ENCODE measurements at places on chromosomes 5 and 9.

GRCh38 chr9:27108981-27109541 lies at the start of gene TEK:
Gene TEK, plus strand, starts transcription at chr9:27109225. Its CDS starts 366 bp downstream, at chr9:27109591.
- DNase-seq: no peak

- no peak for DNase-seq
Measured at GRCh38 chr5:170722316-170722715, 61.2 kb upstream of the GABRP start.

GRCh38 chr5:143588933-143589662 lies 185.6 kb upstream of the NR3C1 start:
- DNase-seq: no peak

DNA sequence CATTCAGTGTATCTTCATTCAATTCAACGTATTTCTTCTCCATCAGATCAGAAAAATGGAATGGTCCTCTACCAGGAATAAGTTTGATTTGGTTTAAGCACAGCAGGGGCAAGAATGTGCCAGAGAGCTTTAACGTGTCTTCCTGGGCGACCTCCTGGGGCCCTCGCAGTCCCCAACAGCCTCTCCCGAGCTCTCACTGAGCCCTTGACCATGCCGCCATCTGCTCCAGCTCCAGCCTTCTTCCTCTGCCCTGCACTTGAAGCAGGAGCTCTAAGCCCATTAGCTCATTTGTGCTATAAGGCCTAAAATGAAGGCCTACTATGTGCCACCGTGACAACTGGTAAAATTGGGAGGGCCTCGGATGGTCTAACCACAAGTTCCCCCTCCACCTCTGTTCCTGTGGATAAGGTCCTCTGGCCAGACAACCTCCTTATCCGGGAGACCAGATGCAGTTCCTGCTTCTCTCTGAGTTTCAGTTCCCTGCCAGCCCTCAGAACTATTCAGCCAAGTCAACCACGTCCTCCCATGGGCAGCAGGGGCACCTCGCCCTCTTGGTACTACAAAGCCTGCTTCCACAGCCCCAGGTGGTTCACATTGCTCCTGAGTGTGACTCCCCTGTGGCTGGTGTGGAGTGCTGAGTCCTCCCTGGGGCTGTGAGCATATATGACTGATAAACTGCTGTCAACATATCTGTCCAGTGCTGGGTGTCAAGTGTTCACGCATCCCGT lies 35.8 kb downstream of the C5orf15 start:
- no peak for DNase-seq

DNA sequence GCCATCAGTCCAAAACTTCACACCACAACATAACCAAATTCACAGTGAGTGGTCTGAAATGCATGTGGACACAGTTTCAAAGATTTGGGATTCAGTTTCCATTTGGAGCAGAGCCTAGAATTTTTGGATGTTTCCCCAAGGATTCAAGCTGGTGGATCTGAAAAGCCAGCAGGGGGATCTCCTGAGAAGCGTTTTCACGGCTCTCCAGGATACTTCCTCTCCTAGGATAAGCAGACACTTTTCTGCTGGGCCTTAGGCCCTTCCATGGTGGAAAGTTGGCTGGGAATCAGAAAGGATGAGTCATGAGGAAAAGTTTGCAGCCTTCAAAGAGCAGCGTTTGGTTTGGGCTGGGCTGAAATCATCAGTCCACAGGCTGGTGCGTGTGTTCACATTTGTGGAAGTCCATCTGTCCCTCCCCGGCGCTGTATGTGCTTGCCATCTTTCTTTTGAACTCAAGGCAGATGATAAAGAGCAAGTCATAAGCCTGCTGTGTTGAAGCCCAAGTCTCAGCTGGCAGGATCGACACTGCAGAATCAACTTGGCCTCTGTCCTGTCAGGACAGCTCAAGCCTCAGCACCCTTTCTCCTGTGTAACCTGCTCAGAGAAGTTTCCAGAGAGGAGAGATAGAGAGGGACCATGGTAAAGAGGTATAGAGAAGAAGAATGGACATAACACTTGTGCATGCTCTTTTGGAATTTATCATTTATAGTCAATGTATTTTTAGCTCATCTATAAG lies 152.6 kb upstream of the MSX2 start:
- DNase-seq: no peak

GRCh38 chr5:124402144-124402581 lies 344.3 kb downstream of the ZNF608 start:
- DNase-seq: no peak

- DNase-seq: no peak
Measured at GRCh38 chr5:52580921-52581320, 206.8 kb upstream of the ITGA1 start.

GRCh38 chr9:35909687-35910612 lies 660 bp downstream of the SPAAR start:
- no peak for DNase-seq

DNA sequence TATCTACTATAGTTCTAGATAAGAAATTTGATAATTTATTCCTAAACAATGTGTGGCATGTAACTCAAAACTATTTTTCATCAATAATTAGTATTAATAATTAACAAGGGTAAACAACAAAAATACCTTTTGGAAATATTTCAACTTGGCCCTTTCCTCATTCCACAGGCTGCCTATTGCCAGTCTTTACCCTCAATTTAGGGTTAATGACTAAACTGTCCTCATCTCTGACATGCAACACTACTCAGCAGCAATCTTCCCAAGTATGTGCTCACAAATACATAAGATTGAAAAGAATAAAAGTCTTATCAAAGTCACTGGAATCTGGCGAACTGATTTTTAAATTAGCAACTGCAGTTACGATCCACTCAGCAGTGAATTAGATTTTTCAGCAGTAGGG lies 153.6 kb downstream of the GLIS3 start:
- no peak for DNase-seq

- DNase-seq: no peak
Measured at GRCh38 chr5:101539315-101539714, 636.2 kb upstream of the ST8SIA4 start.

DNA sequence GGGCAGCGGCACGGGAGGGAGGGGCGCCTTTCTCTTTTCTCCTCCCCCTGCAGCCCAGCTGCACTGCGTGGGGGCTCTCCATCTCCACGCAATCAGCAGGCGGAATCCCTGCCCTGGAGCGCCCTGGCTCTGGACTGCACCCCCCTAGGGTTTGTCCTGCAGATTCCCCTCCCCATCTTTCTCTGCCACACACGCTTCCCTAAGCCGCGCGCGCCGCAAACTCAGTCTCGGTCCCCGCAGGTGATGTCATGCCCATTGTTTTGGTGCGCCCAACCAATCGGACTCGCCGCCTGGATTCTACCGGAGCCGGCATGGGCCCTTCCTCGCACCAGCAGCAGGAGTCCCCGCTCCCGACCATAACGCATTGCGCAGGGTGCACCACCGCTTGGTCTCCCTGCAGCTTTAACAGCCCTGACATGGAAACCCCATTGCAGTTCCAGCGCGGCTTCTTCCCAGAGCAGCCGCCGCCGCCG lies at the start of gene KCNN2:
Gene KCNN2, plus strand, starts transcription at position 347 of the 473 bp plus-strand sequence. Its CDS starts 70 bp downstream, at position 417.
- DNase-seq: no peak

DNA sequence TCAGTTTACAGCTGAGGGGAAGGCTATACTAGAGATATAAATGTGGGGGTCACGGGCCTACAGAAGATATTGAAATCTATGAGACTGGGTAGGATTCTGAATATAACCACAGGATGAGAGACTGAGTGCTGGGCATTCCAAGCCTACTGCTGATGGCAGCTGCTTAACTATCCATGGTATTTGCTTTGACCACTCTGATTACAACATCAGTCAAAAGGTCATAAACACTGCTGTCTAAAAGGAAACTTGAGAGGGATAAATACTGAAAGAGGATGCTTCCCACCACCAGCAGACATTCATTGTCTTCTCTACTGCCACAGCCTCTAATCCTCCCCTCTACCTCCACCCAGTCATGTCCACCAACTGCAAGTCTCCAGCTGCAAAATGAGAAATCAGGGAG lies 3.8 kb downstream of the ZNF622 start:
- DNase-seq: no peak

DNA sequence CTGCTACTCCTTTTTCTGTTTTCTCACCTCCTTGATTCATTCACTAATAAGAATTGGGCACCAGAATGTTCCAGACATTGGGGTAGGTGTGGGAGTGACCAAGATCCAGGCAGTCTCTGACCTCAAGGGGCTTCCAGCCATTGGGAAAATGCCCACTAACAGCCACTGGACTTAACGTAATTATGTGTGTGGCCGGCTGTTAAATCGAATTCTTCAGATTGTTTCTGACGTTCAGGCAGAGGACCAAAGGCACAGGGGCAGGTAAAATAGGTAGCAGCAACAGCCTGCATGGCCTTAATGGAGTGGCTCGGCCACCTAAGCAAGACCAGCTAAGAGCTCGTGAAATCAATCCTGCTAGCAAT lies 48.4 kb upstream of the CKMT2 start:
- DNase-seq: no peak

DNA sequence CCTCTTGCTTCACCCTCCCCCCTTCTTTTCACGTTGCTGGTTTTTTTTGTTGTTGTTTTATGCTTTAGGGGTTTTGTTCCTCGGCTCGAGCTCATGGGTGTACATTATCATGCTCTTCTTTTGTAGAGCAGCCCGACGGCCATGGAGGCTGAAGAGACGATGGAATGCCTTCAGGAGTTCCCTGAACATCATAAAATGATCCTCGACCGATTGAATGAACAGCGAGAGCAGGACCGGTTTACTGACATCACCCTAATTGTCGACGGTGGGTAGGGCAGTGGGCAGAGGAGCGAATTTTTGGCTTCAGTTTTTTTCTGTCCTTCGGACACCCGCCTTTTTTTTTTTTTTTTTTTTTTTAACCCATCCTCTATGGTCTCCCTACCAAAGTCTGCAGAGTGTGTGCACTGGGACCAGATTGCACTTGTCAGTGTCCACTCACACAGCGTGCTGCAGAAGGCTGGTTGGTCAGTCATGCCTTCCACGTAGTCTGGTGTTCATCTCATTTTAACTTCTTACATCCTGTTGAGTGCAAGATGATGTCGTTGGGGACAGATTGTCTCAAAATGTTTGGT lies 1.3 kb downstream of the ZNF131 start:
- no peak for DNase-seq

DNA sequence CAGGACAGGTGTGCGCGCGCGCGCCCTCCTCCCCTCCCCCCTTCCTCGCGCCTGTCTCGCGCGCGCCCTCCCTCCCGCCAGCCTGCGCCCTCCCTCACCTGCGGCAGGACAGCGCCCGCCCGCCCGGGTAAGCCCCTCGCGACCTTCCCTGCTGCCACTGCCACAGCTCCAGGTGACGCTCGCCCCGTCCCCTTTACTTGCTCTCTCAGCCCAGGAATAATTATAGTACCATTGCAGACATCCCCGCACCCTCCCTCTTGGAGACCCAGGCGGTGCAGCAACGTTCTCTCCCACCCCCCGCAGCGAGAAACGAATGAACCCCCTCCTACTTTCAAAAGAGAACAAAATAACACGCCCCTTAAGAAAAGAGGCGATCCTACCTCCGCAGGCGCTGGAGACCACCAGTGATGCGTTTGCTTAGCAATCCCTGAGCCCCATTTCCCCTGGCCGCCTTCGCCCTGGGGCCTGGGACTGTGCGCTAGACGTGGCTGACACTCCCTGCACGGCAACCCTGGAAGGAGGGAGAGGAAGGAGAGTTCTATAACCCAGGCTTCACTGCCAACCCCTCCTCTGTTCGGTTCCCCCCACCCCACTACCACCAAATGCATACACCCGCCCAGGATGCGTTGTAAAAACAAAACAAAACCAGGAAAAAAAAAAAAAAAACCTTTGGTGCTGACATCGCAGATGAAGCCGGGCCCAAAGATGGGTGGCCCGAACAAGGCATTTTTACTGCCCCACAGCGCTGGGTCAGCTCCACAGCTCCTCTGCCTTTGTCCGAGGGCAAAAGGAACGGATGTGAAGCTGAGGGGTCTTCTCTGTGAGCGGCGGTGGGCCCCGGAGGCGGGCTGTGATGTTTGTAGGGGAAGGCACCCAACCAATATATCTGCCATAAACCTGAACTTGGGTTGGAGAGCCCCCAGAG lies 5.6 kb upstream of the PURA start:
- DNase-seq: peak; percentile 33

GRCh38 chr5:113271015-113271414 lies 163.8 kb downstream of the TSSK1B start:
- DNase-seq: no peak

- DNase-seq: no peak
Measured at GRCh38 chr5:14246350-14247053, 103.4 kb downstream of the TRIO start.

- no peak for DNase-seq
Measured at GRCh38 chr5:124670722-124671184, 75.7 kb downstream of the ZNF608 start.

GRCh38 chr9:20189871-20190270 lies 401.0 kb upstream of the SLC24A2 start:
- DNase-seq: no peak

DNA sequence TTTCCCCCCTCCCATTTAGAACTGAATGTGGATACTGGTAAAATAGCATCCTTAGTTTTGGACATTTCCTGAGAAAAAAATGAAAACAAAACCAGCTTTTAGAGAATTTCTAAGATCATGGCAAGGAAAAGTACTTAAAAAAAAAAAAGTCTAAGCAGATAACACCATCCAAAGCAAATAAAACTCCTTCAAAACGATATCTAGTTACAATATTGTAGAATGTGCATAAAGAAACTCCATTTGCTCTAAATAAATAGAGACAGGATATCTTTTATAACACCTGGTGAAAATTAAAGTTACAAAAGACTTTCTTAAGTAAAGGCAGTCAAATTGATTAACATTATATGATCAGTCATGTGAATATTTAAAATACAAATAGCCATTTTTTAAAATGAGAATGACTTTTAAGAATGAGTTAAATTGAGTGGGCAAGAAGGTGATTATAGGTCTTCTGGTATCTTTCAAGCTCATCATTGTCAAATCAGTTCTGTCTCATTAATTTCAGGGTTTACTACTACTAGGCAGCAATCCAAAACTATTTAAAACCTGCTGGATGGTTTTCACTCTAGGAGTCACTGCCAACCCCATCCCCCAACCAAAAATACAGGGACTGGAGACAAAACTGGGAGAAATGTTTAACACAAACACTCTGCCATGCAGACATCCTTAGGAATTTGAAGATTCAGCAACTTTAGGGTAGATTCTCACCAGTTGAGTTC lies 382.6 kb downstream of the ADGRV1 start:
- DNase-seq: no peak

DNA sequence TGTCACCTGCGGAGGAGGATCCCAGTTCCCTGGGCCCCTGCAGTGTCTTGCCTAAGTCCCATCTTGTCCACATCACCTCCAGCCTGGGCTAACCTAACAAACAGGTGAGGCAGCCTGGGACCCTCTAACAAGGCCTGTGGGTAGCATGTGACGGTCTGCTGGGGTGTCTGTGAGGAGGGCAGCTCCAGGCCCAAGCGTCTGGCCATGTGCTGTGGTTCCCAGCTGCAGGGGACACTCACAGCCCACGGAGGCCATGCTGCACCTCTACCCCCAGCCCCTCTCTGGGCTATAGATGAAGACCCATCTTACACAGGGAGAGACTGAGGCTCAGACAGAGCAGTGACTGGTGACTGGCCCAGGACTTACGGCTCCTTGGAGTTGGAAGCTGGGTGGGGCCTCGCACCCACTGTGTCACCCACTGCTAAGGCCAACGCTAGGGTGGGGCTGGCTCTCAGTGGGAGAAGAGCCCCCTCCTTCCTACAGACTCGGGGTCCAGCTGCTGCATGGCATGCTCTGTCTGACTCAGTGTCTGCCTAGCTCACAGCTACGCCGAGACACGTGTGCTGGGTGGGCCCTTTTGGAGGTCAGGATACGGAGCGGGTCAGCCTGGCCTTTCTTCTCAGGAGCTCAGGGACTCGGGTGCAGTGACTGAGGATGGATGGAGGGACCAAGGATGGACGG lies 40.8 kb upstream of the RNF130 start:
- DNase-seq: no peak

GRCh38 chr5:95045181-95045965 lies 239.5 kb downstream of the MCTP1 start:
- DNase-seq: no peak

All from naive thymus-derived CD8-positive, alpha-beta T cell (primary cell).